Body of pancreas (tissue), 4 donors: ENCODE measurements at places on chromosomes 7 and 10. TPM values are rescaled to one million over a fixed set of nuclear protein-coding genes. Genes with fewer than 3 reads are reported as not detected.

GRCh38 chr7:158854681-158855081 lies 1.7 kb upstream of the DYNC2I1 start:
- H3K36me3 ChIP-seq, result no peaks in the 10 kb centered on the region
- no peak overlapping the region for H3K27ac ChIP-seq
- peaks cover 10% of the 10 kb centered on the region for H3K4me1 ChIP-seq
- no peaks in the 10 kb centered on the region for H3K27me3 ChIP-seq
- DNase-seq, result no peak
- H3K4me3 ChIP-seq, result no peak overlapping the region

- H3K27ac ChIP-seq, result no peak overlapping the region
- H3K27me3 ChIP-seq, result no peaks in the 10 kb centered on the region
- peaks cover 90% of the 10 kb centered on the region for H3K4me1 ChIP-seq
- H3K4me3 ChIP-seq, result no peak overlapping the region
Measured at GRCh38 chr10:50607356-50607925, 16.3 kb downstream of the SGMS1 start.

- no peaks in the 10 kb centered on the region for H3K27me3 ChIP-seq
- H3K27ac ChIP-seq, result no peak overlapping the region
- H3K36me3 ChIP-seq, result no peaks in the 10 kb centered on the region
- no peak for DNase-seq
Measured at GRCh38 chr10:70234668-70235447, 1.6 kb upstream of the PPA1 start.

Gene PROSER2
- total RNA-seq, result 58.3 TPM

Gene ADRB1
- 8.6 TPM for total RNA-seq

Gene ENTPD1
- total RNA-seq, result 3.0 TPM
